ENCODE measurements at places on chromosomes 4 and X.

DNA sequence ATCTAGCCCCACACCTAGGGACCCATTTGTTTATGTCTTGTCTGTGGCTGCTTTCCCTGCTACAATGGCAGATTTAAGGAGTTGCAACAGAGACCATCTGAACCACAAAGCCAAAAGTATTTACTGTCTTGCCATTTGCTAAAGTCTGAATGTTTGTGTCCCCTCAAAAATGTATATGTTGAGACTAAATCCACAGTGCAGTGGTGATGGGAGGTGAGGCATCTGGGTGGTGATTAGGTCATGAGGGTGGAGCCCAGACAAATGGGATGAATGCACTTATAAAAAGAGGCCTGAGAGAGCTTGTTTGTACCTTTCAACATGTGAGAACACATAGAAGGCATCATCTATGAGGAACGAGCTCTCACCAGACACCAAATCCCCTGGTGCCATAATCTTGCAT, 137.3 kb downstream of the TMEM144 start:
- DNase-seq, result no peak

DNA sequence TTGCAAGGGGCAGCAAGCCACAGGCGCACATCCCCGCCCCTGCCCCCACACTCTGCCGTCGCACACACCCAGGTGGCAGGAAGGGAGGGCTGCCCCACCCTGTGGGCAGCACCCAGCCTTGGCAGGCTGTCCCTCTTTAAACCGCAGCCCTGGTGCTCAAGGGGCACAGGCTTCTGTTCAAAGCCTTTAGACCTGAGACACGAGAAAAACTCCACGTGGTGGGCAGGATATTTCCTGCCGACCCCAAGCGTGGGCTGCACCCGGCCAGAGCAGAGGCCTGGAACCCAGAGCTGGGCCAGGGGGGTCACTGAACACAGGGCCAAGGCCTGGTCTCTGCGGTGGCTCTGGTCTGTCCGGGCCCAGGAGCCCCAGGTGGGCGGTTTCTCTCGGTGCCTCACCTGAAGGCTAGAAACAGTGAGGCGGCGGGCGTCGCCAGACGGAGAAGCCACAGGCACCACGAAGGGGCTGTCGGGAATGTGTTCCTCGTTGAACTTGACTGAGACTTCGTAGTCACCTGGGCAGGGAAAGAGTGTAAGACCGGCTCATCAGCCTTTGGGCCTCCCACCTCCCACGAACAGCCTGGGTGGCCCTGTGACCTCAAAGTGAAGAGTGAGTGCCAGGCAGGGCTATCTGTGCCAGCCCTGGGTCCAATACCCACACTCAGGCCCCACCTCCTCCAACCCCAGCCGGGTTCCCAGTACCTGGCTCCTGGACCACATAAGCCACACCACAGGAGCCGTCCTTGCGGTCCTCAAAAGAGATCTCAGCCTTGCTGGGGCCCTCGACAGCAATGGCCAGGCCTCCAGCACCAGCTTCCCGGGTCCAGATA, 23.0 kb downstream of the FLNA start:
- no peak for DNase-seq

GRCh38 chr4:113179996-113180395, 130.5 kb downstream of the ANK2 start:
- no peak for DNase-seq

DNA sequence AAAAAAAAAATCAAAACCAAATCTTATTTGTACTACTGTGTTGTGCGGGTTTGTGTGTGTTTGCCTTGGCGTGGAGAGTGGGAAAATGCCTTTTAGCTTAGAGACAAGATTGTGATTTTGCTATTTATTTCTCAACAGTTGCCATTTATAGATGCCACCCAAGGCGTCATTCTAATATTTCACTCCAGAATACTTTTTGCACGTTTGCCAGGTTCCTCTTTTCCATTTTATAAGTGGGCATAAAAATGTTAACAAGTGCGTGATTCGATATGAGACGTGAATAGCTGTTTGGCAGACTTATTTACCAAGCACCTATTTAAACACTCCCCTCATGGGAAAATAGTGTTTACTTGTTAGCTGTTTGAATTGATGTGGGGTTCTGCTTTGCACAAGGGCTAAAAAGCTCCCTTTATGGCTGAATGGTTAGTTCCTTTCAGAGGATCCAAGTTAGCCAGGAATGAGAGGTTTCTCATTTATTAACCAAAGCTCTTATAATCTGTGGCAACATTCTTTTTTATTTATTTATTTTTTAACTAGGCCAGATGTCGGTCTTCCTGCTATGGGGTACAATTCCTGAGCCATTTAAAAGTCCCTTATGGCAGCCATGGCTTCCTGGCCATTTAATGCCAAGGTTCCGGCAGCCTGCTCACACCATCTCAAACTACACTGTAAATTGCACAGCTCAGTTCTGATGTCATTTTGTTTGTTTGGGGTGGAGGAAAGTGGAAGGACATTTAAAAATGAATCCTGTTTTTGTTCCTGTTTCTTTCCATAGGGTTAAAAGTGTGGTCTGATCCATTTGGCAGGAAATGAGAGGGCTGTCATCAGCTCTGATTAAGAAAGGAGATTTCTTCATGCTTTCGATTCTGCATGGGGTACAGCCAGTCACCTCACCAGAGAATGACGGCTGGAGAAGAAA, 14.6 kb downstream of the SMIM20 start:
- DNase-seq, result no peak

- peak; percentile 28 for DNase-seq
Measured at GRCh38 chr4:87093443-87094123, 126.8 kb downstream of the KLHL8 start.

DNA sequence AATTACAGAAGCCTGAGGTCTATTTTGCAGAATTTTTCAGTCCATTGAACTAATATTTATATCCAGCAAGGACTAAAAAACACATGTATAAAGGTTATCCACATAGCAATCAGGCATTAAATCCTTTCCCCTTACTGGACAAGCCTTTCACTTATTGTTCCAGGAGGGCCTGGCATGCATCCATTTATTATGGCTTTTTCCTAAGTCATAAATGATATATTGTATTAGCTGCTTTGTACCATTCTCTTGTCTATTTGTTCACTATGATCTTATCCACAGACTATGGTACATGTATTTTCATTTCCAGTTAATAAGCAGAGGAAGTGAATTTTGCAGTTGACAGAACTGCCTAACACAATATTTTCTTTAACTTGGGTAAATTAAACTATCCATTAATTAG, 105.4 kb upstream of the ANK2 start:
- DNase-seq, result no peak
